Breast epithelium (tissue), 4 donors: ENCODE measurements at places on chromosomes 1 and 21. TPM values are rescaled to one million over a fixed set of nuclear protein-coding genes. Genes with fewer than 3 reads are reported as not detected.

Gene SLFNL1
- total RNA-seq: 0.29 TPM

DNA sequence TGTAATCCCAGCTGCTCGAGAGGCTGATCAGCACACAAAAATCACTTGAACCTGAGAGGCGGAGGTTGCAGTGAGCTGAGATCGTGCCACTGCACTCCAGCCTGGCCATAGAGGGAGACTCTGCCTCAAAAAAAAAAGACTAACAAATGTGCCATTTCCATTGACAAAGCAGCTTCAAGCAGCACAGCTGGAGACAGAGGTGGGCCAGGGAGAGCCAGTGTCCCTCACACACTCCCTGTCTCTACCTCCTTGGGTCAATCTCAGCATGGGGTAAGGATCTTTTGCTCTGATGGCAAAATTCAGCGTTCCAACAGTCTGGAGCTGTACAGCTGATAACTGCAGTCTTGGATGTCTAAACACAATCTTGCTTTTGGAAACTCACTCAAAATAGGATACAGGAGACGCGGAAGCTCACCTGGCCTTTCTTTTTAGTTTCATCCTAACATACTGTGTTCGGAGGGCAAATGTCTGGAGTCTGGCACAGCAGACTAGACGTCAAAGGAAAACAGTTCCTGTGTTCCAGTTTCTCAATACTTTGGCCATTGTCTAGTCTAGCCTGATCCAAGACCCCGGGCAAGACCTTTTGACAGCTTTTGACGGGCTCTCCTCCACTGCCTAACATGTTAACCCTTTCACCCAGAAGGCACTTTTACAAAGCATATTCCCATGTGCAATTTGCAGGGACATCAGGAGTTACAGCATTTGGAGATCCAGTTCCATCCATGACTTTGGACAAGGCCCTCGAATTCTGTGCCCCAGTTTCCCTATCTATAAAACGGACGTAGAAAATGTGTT is 2.9 kb downstream of the RCC2 start:
- DNase-seq: no peak

- DNase-seq: no peak
These were observed 103.6 kb downstream of the SCMH1 start for GRCh38 chr1:41138549-41138948.

- no peak for DNase-seq
These were observed 94.7 kb downstream of the DISP1 start for GRCh38 chr1:222909586-222909985.
